Fibroblast of lung (primary cell): ENCODE measurements at places on chromosomes 4 and X. TPM values are rescaled to one million over a fixed set of nuclear protein-coding genes. Genes with fewer than 3 reads are reported as not detected.

DNA sequence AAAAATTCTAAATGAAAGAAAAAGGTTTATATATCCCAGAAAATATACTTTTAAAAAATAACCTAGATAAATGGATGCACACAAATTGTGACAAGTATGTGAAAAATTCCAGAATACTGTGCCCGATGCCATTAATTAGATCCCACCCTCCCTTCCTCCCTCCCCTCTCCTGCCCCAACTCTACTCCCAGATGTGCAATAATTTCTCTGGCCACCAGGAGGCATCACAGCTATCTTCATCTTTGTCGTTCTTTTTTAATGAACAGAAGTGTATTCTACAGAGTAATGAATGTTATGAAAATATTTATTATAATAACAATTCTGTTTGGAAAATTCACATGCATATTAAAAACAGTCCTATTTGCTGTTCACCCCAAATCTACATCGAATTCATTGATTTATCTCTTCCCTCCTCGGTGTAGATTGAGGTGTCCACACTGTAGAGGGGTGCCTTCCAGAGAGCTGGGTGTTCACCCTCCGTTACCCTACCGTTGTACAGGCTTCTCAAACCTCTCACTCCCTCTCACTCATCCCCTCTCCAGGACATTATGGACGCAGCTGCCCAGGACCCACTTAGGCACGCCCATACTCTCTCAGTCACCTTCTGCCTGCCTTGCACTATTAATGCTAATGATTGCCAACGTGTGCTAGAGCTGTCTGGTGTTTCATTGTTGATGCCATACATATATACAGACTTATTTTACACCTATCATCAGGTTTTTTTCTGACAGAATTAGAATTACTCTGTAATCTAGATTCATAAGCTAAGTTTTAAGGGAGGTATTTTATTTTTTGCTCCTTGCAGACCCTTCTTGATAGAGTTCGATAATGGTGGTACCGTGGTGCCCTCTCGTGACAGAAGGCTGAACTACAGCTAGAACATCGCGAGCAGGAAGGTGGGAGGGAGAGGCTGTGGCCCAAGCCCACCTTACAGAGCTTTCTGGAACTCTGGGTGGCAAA, 14.1 kb downstream of the RAB40AL start:
- DNase-seq, result peak; percentile 51

GRCh38 chrX:72121383-72121782, 10.3 kb downstream of the RTL5 start:
- peak; percentile 87 for DNase-seq

DNA sequence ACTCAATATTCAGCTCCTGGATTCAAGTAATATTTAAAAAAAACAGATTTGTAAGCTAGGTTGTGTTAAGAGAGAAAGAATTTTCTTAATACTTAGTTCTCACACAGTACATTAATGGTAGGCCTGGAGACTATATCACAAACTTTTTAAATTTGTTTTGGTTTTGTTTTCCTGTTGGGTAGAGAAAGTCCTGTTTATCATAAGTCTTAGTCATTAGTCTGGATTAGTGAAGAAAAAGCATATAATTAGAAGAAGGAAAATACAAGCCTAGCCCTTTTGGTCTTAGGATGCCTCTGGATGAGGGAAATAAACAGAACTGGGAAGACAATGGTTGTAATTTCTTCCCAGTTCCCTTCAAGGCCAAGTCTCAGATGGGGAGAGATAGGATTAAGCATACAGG, 163.6 kb downstream of the ADAMTS3 start:
- DNase-seq, result no peak

DNA sequence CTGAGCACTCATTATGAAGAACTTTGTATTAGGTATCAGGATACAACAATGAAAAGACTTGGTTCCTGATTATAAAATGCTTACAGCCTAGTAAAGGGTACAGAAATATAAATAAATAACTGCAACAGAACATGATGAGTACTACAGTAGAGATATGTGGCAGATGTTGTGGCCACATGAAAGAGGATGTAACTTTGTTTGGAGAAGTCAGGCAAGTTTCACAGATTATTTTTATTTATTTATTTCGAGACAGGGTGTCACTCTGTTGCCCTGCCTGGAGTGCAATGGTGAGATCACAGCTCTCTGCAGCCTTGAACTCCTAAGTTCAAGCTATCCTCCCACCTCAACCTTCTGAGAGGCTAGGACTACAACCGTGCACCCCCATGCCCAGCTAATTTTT, 15.8 kb upstream of the UBE2K start:
- no peak for DNase-seq

GRCh38 chr4:17528551-17529165, 13.7 kb downstream of the CLRN2 start:
- DNase-seq, result no peak

GRCh38 chr4:189507060-189507459, 433.6 kb upstream of the FRG1 start:
- DNase-seq, result no peak

GRCh38 chr4:7929118-7929951, 10.3 kb downstream of the AFAP1 start:
- DNase-seq, result no peak

DNA sequence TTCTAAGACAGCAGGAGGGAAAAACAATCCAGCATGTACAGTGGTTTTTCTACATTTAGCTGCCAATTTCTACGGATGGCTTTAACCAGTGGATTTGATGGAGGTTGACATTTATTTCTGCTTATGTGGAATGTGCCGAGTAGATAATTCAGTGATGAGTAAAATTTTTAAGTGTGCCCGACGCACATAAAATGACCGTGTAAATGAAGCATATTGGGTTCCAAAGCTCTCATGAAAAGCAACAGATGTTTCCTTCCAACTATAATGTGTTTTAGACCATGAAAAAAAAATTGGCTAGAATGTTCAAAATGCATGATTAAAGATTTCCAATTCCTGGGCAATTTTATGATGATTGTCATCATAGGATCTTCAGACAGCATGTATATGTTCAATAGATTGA, 14.1 kb downstream of the INPP4B start:
- no peak for DNase-seq

GRCh38 chr4:16264798-16265197, 38.5 kb upstream of the TAPT1 start:
- peak; percentile 70 for DNase-seq

The CRMP1 gene
- 0.02 and 2.7 TPM in 2 replicates for polyA plus RNA-seq

The FRMD7 gene
- 0.10 TPM in 1 of 2 replicates, not detected in the other for polyA plus RNA-seq

The VCX3A gene
- not detected in 2 replicates for polyA plus RNA-seq

The SFRP2 gene
- 0.32 TPM in 1 of 2 replicates, not detected in the other for polyA plus RNA-seq

The ETDA gene
- polyA plus RNA-seq, result not detected in 2 replicates

The BRCC3 gene
- 22.0 and 29.8 TPM in 2 replicates for polyA plus RNA-seq

The APLN gene
- 0.58 and 2.4 TPM in 2 replicates for polyA plus RNA-seq

The PJA1 gene
- polyA plus RNA-seq, result 17.2 and 24.7 TPM in 2 replicates
